Skin of body (tissue), 3 donors: ENCODE measurements at places on chromosomes 7 and 10.

DNA sequence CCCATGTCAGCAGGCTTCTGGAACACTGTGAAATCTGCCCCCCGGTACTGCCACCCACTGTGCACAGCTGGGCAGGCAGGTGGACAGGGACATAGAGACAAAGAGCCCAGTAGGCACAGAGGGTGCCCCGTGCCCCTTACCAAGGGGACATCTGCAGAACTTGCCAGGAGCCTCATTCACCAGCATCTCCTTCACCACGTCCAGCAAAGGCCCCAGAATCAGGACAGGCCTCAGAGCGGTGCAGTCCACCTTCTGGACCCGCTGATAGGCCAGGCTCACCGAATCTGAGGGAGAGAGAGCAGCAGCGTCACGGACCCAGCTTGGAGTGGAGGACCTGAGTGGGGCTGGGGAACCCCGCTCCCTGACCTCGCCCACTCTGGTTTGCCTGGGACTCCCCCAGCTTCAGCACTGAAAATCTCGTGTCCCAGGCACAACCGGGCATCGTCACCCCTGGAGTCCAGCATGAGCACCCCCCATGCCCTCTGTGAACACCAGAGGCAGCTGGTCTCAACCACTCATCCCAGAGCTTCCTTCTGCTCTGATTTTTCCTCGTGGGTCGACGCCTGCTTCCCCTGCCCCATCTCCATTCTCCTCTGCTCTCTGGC, 130.1 kb downstream of the DLG5 start:
- no peak for DNase-seq

GRCh38 chr7:114519240-114519639, 104.6 kb downstream of the FOXP2 start:
- peak; percentile 8 for DNase-seq

- no peak for DNase-seq
These were observed 3.9 kb downstream of the FMC1 start for GRCh38 chr7:139345042-139345441.

- peak; percentile 37 for DNase-seq
These were observed 131.4 kb downstream of the VIPR2 start for GRCh38 chr7:159013181-159013690.

GRCh38 chr7:154774303-154774969, 228.5 kb downstream of the PAXIP1 start:
- no peak for DNase-seq

DNA sequence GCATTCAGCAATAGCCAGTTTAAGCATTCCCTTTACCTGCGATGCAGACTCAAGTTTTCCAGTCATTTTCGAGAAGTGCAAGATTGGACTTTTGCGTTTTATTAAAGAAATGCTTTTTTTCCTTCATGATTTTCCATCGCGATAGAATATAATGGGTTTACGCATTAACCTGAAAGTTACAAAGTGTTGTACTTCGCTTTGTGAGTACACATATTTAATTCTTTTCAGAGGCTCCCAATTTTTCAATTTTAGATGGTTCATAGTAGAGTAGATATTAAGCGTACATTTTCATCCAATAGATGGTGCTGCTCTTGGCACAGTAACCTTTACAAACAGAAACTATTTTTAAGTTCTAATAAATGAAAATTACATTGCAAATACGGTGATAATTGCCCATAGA, 1.3 kb downstream of the PTPRZ1 start:
- no peak for DNase-seq

DNA sequence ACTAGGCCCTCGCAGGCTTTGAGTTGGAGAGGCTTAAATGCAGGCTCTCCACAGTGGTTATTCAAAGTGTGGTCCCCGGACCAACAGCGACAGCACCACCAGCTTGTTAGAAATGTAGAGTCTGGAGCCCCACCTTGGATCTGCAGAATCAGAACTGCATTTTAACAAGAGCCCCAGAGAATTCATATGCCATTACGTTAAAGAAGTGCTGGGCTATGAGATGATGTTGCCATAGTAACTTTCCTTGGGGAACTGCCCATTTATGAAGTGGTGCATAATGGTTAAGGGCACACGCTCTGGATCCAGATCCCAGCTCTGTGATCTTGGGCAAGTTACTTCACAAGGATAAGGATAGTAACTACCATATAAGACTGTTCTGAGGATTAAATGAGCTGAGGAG, 48.9 kb downstream of the ZCCHC24 start:
- no peak for DNase-seq

DNA sequence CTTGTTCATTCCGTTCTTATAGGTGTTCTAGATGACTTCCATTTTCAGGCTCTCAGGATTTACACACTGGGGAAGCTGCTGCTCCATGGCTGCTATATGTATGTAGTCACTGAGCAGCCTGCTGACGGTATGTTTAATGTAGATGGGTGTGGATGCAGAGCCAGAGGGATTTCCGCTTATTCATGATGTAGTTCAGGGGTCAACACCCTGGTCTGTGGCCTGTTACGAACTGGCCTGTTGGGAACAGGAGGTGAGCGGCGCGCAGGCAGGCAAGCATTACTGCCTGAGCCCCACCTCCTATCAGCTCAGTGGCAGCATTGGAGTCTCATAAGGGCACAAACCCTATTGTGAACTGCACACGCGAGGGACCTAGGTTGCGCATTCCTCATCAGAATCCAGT, 33.9 kb downstream of the DNAJB6 start:
- DNase-seq, result no peak

DNA sequence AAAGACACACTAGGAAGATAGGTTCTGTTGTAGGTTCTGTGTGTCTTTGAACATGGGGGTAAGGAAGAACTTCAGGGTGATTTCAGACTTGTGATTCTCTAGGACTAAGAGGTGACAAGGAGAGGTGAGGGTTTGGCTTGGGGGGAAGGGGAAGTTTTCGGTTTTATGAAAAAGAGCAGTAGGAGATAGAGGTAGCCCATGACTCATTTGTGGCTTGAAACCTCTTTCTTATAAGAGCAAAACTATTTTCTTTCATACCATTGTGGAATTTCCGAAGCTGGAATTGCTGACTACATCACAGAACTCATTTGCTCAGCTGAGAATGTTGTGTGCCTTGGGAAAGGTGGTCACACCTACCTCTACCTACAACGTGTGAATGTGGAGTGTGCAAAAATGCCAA, 39.6 kb upstream of the IKZF1 start:
- DNase-seq, result no peak

GRCh38 chr7:8560501-8560900, 127.1 kb downstream of the NXPH1 start:
- DNase-seq, result no peak

GRCh38 chr7:122290476-122290875, 14.1 kb downstream of the FEZF1 start:
- no peak for DNase-seq

- DNase-seq, result no peak
These were observed 78.5 kb upstream of the LYZL1 start for GRCh38 chr10:29210266-29210868.

- DNase-seq, result no peak
These were observed 258.6 kb downstream of the PAXIP1 start for GRCh38 chr7:154744256-154744860.

- no peak for DNase-seq
These were observed 26.3 kb upstream of the IFRD1 start for GRCh38 chr7:112423987-112424386.

GRCh38 chr7:1619152-1620079, 49.6 kb upstream of the PSMG3 start:
- DNase-seq, result no peak

- DNase-seq, result no peak
These were observed 60.6 kb upstream of the GAD2 start for GRCh38 chr10:26156019-26156418.
